ENCODE measurements at places on chromosomes 2 and 18.

GRCh38 chr18:45039376-45039775, 358.7 kb downstream of the SETBP1 start:
- DNase-seq: no peak

- no peak for DNase-seq
These were observed 226.1 kb upstream of the APCDD1 start for GRCh38 chr18:10228326-10228725.

DNA sequence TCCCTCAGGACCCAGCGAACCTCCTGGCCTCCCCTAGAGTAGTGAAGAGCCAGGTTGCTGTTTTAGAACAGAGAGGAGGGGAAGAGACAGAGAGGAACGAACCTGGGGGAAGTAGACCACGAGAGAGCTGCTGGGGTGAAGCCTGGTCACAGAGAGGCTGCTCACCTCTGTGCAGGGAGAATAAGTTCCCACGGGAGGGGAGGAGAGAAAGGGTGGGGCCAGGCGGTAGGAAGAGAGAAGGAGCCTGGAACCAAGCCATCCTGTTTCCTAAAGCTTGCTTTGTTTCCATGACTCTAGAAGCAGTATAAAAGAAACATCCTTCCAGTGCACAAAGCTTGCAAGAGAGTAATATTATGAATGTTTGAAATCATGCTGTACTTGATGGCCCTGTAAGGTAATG, 147.9 kb downstream of the MYT1L start:
- no peak for DNase-seq

GRCh38 chr18:75169411-75169810, 39.5 kb downstream of the PTGR3 start:
- no peak for DNase-seq

DNA sequence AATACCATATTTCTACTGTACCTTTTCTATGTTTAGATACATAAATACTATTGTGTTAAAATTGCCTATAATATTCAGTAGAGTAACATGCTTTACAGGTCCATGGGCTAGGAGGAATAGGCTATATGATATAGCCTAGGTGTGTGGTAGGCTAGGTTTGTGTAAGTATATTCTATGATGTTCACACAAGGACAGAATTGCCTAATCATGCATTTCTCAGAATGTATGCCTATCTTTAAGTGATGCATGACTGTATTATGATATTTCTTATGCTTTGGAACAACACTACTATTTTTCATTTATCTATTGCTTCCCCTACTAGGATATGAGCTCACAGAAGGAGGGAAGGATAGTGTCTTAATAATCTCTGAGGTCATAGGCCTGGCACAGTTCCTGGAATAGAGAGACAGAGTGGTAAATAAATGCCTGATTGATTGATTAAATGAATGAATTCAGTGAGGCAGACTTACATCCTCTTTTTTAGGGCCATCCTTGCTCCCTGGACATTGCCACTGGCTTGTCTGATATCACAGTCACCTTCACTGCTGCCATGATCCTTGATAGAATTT, 121.0 kb downstream of the MYO3B start:
- no peak for DNase-seq

GRCh38 chr18:3027370-3027891, 14.5 kb upstream of the LPIN2 start:
- no peak for DNase-seq

DNA sequence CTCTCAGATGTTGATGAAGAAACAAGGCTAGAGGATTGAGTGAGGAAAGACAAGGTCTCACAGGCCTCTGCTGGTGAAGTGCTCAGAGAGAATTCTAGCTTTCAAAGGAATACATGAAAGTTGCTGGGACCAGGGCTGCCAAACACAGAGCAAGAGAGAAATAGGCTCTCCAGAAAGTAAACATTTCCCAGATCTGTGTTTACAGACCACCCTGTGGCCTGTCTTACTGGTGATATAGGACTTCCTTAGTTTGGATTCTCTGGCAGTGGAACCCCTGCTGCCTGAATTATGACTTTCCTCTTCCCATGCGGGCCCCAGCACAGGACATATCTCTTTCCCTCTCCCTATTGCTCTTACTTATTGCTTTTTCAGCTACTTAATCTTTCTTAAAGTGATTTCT, 64.5 kb downstream of the TACR1 start:
- DNase-seq: no peak

DNA sequence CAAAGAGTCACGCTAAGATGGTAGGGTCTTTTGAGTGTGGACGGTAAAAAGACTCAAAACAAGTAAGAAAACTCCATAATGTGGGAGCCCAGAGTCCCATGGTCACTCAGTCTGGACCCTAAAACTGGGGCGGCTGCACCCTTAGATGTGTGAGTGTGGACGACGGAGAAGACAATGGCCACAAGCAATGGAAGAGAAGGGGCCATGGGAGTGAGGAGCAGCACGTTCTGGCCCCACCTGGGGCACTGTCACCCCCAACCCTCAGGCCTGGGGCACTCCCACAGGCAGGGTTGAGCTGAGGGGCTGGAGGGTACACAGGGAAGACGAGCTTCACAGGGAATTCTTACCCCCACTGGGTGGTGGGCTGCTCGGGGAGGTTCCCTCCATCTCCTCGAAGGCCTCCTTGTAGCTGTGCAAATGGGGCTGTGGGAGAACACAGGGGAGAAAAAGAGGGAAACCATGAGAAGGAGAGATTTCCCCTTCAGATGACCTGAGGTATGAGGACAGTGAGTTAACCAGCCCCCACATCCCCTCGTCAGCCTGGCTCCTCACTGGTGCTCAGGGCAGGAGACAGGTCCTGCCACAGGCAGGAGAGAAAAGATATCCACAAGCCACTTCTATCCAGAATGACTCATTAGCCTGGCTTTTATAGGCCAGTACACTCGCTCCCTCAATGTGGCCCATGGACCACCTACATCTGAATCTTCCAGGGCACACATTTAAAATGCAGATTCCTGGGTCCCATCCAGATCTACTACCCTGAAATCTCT, 167.9 kb downstream of the TNS1 start:
- no peak for DNase-seq

DNA sequence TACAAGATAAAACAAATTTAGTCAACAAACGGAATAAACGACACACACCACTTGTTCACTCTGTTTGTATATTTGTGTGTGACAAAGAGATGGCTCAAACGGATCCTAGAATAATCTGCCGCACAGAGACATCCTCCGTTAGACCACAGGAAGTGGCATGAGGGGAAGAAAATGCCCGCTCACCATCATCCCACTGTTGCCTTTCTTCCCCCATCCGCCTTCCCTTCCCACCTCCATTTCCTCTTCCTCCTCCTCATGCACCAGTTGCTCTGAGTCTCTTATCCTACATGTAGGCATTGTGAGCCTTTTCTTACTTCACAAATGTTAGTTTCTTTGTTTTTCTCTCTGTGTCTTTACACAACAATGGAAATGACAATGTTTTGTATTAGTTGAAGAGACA, 228.5 kb upstream of the SMIM21 start:
- no peak for DNase-seq

GRCh38 chr18:22344908-22345670, 72.6 kb downstream of the CTAGE1 start:
- no peak for DNase-seq

DNA sequence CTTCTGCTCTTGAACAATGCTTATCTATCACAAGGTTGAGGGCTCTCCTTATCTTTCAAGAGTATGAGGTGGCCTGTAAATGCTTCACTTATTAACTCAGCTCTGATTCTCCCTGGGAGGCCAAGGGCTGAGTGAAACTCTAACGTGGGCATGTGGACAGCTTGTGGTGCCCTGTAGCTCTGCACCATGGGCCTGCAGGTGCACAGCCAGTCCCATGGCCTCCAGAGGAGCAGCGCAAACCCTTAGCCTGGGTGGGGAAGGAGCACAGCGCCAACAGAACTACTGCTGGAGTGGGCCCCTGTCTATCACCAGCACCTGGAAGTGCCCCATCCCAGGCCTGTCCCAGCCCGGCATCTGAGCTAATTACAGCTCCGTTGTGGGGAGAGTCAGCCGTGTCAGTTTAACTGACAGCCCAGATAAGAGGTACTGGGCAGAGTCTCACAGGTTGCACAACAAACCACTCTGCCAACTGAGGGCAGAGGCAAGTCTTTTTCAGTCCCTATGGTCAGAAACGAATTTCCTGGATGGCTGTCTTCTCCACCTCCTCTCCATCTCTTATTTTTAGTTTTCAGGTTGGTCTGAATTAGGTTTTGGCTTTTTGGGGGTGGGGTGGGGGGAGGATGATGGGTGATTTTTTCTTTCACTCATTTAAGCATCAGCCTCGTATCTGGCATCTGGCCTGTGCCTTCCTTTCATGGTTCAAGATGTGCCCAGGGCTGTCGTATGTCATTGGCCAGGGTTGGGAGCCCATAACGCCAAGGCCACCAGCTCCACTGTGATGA, 219.5 kb downstream of the BCL2 start:
- DNase-seq: no peak

- DNase-seq: no peak
These were observed 68.2 kb downstream of the ADI1 start for GRCh38 chr2:3451169-3451568.

GRCh38 chr2:130877258-130877657, 40.5 kb downstream of the ARHGEF4 start:
- DNase-seq: no peak

DNA sequence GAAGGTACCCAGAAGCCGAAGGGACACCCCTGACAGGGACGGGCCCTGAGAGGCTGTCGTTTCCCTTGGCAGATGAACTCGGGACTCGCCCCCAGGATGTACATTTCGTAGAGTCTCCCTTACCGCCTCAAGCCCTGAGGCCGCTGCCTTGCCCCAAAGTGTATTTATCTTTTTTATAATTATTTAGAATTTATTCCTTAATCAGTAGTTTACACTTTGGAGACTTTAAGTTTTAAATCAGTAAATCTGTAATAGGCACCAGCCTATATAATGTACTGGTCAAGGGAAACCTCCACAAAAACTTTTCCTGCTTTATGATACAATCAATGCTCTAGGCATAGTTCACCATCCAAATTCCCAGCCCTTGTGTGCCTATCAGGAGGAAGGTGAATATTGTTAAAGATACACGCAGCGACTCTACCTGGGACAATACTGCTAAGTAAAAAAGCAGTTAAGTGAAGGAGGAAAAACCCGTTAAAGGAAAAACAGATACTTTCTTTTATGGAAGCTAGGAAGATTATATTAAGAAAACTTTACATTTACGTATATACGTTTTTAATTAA, 848 bp downstream of the VRK2 start:
- no peak for DNase-seq

DNA sequence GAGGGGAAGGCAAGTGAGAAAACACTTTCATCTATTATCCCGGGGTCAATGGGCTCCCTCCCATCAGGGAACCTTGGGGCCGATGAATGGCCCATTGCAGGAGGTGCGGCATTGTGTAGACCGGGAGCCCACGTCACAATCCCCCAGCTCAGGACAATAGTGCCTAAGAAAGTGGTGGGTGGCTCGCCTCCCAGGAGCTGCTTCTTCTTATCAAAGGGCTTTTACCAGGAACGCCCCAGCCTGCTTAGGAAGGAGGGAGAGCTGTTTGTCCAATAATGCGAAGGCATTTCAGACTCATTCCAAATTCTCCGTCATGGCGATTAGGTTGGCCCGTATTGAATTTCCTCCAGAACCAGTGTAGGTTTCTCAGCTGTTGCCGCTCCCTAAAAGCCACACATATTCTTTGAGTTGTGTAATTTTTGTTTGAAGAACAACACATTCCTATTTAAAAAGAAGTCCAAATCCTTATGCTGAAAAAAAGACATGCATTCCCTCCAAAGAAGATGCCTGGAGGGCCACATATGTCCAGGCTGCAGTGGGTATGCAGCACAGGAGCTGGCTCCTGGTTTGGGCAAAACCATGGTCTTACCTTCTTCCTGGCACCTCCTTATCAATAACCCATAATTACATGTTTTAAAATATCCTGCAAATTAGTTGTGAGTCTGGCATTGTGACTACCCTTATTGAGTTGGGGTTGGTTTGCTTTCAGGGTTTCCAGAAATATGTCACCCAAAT, 264.7 kb downstream of the MYCN start:
- no peak for DNase-seq

DNA sequence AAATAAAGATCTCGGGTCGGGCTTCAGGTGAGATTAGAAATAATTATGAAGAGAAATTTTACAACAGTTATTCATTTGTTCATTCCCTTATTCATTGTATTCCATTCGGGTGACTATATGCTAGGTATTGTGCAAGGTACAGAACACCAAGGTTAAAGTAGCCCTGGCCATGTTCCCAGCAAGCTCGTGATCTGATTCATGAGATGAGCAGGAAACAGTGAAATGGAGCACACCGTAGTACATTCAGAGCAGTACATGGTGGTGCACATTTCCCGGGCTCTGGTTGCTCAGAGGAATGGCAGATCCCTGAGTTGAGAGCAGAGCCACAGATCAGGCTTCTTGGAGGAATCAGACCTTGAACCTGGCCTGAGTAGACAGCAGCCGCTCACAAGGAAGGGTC, 87.7 kb downstream of the PRKRA start:
- no peak for DNase-seq

- DNase-seq: no peak
These were observed 270.7 kb downstream of the HRH4 start for GRCh38 chr18:24731158-24731557.

DNA sequence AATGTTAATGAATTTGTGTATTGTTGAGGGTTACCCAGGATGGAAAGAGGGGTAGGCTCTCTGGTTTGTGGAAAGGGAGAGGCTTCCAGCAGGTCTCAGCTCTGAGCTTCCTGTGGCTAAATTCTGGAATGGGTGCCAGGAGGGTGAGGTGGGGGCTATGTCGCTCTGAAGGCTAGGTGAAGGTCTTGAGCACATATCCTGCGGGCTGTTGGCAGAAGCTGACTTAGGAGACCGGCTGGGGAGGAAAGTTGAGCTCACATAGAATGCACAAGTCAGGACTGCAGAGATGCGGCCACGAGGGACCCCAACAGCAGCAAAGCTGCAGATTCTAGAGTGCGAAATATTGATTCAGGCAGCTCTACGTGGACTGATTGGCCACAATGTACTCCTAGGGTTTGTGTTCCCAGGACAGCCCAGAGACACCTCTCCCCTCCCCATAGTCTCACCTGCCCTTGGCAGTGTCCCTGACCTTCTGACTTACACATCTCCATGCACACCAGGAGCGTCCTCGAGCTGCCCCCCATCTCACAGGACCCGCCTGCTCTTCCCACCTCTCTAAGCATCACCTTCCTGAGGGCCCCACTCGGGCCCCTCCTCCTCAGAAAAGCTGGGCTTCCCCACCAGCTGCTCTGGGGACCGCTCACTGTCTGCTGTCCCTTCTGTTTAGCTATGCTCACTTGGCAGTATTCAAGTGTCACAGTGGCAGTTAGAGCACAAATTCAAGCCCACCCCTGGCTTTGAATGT, 72.6 kb downstream of the ALK start:
- DNase-seq: no peak

DNA sequence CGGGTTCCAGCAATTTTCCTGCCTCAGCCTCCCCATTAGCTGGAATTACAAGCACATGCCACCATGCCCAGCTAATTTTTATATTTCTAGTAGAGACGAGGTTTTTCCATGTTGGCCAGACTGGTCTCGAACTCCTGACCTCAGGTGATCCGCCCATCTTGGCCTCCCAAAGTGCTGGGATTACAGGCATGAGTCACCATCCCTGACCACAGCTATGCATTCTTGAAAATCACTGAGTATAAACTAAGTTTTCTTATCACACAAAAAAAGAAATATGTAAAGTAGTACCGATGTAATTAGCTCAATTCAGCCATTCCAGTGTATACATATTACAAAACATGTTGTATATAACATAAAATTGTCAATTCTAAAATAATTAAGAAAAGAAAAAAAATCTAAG, 232.7 kb downstream of the MBD2 start:
- no peak for DNase-seq

GRCh38 chr2:66283787-66284186, 151.1 kb upstream of the MEIS1 start:
- DNase-seq: no peak

GRCh38 chr2:142874293-142874814, 3.1 kb upstream of the KYNU start:
- no peak for DNase-seq
